CD4-positive, alpha-beta T cell (primary cell): ENCODE measurements at places on chromosomes 16 and 17. TPM values are rescaled to one million over a fixed set of nuclear protein-coding genes. Genes with fewer than 3 reads are reported as not detected.

WDR81 gene
- total RNA-seq = 25.0 TPM

DNA sequence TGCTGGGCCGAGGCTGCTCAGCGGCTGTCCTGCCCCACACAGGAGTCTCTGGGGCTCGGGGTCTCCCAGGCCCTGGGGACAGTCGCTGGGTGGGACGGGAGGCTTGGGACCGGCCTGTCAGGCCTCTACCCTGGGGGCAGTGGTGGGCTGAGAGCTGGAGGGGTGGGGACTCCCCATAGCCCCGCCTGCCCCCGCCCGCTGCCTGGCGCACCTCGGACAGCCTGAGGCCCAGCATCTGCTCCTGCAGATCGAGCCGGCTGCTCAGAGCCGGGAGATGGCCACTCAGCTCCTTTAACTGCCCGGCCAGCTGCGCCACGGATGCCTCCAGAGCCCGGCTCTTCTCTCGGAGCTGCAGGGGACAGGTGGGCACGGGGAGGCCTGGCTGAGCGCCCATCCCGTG is 6.7 kb downstream of the PERCC1 start:
- peaks cover 3% of the 10 kb centered on the region for H3K27me3 ChIP-seq
- no peak for DNase-seq
- no peak overlapping the region for H3K27ac ChIP-seq
- no peaks in the 10 kb centered on the region for H3K36me3 ChIP-seq
- H3K4me1 ChIP-seq = no peaks in the 10 kb centered on the region

FA2H gene
- total RNA-seq = not detected

DNA sequence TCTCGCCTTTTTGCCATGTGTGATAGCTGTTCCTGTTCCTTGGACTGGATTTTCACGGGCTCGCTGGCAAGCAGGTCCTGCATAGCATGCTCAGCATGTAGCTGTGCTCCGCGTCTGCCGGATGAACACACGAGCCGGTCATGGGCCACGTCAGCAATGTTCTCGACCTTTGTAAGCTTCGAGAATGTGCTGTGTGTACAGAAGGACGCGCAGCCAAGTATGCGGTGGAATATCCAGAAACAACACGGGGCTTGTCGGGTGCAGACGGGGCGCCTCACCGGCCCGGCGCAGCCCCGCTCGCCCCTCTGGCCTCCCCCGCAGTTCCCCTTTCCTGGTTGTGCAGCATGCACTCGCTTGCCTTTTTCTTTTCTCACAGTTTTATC is 42.2 kb downstream of the RPTOR start:
- peaks cover 5% of the 10 kb centered on the region for H3K4me1 ChIP-seq
- DNase-seq = no peak
- H3K4me3 ChIP-seq = no peak overlapping the region
- no peak overlapping the region for H3K27ac ChIP-seq
- no peaks in the 10 kb centered on the region for H3K27me3 ChIP-seq

- peaks cover 40% of the 10 kb centered on the region for H3K4me1 ChIP-seq
- H3K27me3 ChIP-seq = no peaks in the 10 kb centered on the region
- H3K27ac ChIP-seq = peak within 1 kb of the TSS; percentile 92
- peaks cover 31% of the 10 kb centered on the region for H3K36me3 ChIP-seq
These were observed at the start of the genes RETREG3 and TUBG1 for GRCh38 chr17:42609182-42609813. TSS of gene RETREG3 (minus strand) at chr17:42609374. CDS start at chr17:42609324, 50 bp downstream. TSS of gene TUBG1 (plus strand) at chr17:42609683. CDS start at chr17:42609738, 55 bp downstream.

CDH15 gene
- not detected for total RNA-seq

- H3K27ac ChIP-seq = no peak overlapping the region
- H3K36me3 ChIP-seq = no peaks in the 10 kb centered on the region
- no peak for DNase-seq
- peaks cover 2% of the 10 kb centered on the region for H3K27me3 ChIP-seq
These were observed 14.7 kb upstream of the WNT3 start for GRCh38 chr17:46832945-46833839.

DNA sequence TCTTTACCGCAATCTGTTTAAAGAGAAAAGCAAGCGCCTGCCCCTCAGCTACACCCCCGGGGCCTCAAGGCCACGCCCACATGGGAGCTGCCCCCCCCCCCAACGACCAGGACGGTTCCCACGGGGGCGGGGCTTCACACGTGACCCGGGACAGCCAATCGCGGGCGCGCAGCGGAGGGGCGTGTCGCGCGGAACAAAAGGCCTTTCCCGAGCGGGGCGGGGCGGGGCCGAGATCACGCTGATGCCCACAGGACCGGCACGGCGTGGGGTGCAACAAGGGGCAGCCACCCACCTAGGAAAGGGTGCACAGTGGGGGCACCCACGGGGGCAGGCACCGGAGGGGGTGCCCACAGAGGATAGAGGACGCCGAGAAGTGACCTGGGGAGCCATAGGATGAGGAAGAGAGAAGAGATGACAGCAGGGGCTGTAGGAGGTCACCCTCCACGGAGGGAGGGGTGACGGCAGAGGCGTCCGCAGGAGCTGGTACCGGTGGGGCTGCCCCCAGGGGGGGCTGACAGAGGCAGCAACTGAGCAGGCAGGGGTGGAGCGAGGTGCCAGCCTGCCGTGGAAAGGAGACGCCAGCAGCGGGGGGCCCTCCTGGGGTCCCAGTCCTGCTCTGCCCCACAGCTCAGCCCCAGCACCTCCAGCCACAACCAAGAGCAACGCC is 6.2 kb downstream of the UNKL start:
- H3K4me3 ChIP-seq = peak overlapping the region; percentile 51
- H3K27me3 ChIP-seq = no peaks in the 10 kb centered on the region
- DNase-seq = peak; percentile 97
- H3K27ac ChIP-seq = peak overlapping the region; percentile 29
- peaks cover 24% of the 10 kb centered on the region for H3K4me1 ChIP-seq

GRCh38 chr16:66610111-66610820 is 5.8 kb downstream of the CMTM3 start:
- no peak for DNase-seq
- H3K4me1 ChIP-seq = peaks cover 38% of the 10 kb centered on the region
- no peak overlapping the region for H3K4me3 ChIP-seq
- no peaks in the 10 kb centered on the region for H3K27me3 ChIP-seq
- H3K27ac ChIP-seq = no peak overlapping the region
- H3K36me3 ChIP-seq = peaks cover 50% of the 10 kb centered on the region

DNA sequence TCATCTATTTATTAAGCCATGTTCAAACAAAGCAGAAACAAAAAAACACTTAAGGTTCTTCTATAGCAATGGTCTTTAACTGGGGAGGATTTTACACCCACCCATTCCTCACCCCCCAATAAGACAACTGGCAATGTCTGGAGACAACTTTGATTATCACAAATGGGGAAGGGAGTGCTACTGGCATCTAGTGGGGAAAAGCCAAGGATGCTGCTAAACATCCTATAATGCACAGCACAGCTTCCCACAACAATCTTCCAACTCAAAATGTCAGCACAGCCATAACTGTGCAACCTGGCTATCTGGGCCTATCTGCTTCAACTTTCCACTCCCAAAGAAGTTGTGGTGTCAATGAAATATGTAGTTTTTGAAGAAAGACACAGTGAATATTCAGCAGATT is 1044.4 kb downstream of the CDH8 start:
- DNase-seq = no peak
- no peak overlapping the region for H3K4me3 ChIP-seq
- H3K4me1 ChIP-seq = no peaks in the 10 kb centered on the region
- no peaks in the 10 kb centered on the region for H3K27me3 ChIP-seq

GRCh38 chr17:74730491-74731346 is 6.3 kb upstream of the RAB37 start:
- peaks cover 45% of the 10 kb centered on the region for H3K4me1 ChIP-seq
- no peak overlapping the region for H3K27ac ChIP-seq
- no peaks in the 10 kb centered on the region for H3K36me3 ChIP-seq
- no peak overlapping the region for H3K4me3 ChIP-seq
- no peaks in the 10 kb centered on the region for H3K27me3 ChIP-seq

DNA sequence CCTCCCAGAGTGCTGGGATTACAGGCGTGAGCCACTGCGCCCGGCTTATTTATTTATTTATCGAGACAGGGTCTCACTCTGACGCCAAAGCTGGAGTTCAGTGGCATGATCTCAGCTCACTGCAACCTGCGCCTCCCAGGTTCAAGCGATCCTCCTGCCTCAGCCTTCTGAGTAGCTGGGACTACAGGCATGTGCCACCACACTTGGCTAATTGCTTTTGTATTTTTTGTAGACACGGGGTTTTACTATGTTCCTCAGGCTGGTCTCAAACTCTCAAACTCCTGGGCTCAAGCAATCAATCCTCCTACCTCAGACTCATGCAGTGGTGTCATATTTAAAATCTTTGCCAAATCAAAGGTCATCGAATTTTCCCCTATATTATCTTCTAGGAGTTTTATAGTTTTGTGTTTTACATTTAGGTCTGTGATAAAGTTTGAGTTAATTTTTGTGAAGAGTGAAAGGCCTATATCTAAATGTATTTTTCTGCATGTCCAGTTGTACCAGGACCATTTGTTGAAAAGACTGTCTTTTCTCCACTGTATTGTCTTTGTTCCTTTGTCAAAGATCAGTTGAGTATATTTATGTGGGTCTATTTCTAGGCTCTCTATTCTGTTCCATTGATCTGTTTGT is 47.1 kb downstream of the NACA2 start:
- no peak overlapping the region for H3K4me3 ChIP-seq
- no peaks in the 10 kb centered on the region for H3K36me3 ChIP-seq
- DNase-seq = no peak
- no peaks in the 10 kb centered on the region for H3K4me1 ChIP-seq

CDH13 gene
- not detected for total RNA-seq

DNA sequence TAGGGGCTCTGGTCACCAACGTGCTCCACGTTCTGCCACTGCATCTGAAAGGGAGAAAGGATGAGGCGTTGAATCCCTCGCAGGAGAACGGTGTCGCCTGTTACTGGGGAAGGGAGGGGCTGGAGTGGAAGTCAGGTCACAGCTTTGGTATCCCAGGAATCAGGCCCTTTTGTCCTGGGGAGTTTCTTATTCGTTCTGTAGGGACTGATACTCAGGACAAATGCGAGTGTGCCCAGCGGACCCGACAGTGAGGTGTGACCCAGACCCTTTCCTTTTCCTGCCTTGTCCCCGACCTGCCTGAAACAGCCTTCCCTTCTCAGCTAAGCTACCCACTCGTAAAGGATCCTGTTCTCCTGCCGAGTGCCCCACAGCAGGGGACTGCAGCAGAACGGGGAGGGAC is 177.5 kb downstream of the VPS53 start:
- peaks cover 8% of the 10 kb centered on the region for H3K4me1 ChIP-seq
- DNase-seq = no peak
- H3K4me3 ChIP-seq = no peak overlapping the region
- H3K27me3 ChIP-seq = no peaks in the 10 kb centered on the region
- peaks cover 54% of the 10 kb centered on the region for H3K36me3 ChIP-seq
- H3K27ac ChIP-seq = no peak overlapping the region

NAT9 gene
- total RNA-seq = 38.2 TPM

- H3K4me3 ChIP-seq = no peak overlapping the region
- H3K4me1 ChIP-seq = no peaks in the 10 kb centered on the region
- no peak overlapping the region for H3K27ac ChIP-seq
- H3K27me3 ChIP-seq = no peaks in the 10 kb centered on the region
These were observed 10.7 kb upstream of the CACNG1 start for GRCh38 chr17:67033613-67034012.

- H3K4me1 ChIP-seq = no peaks in the 10 kb centered on the region
- no peak overlapping the region for H3K27ac ChIP-seq
- H3K4me3 ChIP-seq = no peak overlapping the region
- no peaks in the 10 kb centered on the region for H3K36me3 ChIP-seq
These were observed 90.6 kb upstream of the CIBAR2 start for GRCh38 chr16:85202631-85203461.

DNA sequence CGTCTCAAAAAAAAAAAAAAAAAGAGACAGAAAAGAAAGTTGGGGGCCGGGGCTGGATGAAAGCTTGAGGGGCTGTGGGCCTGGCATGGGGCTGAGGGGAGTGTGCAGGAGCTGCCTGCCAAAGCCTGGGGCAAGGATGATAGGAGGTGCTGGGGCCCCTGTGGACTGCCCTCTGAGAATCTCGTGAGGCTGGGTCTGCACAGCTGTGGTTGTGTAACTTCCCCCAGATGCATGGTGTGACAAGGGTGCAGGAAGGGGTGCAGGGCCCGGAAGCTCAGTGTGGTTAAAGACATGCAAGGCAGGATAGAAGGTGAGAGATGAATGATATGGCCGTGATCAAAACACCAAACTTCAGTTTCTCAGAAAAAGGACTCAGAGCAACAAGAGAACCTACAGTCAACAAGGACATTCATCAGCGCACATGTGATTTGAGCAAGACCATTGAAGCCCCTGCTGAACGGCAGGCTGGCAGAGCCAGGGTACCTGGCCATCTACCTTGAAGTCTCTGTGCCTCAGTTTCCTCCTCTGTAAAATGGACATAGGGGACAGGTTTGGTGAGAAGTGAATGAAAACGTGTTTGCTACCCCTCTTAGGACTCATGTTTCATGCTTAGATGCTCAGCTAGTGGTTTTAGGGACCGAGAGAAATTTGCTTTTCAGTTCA is 9.6 kb downstream of the IL32 start:
- H3K27me3 ChIP-seq = no peaks in the 10 kb centered on the region
- H3K4me1 ChIP-seq = peaks cover 96% of the 10 kb centered on the region
- peak overlapping the region; percentile 80 for H3K27ac ChIP-seq

GRCh38 chr17:44348234-44348987 is 3.3 kb downstream of the GRN start:
- DNase-seq = no peak
- H3K36me3 ChIP-seq = peaks cover 11% of the 10 kb centered on the region
- H3K4me3 ChIP-seq = no peak overlapping the region
- H3K27ac ChIP-seq = no peak overlapping the region

- no peak for DNase-seq
- H3K27ac ChIP-seq = no peak overlapping the region
- no peaks in the 10 kb centered on the region for H3K27me3 ChIP-seq
- no peak overlapping the region for H3K4me3 ChIP-seq
These were observed 43.9 kb downstream of the NKD1 start for GRCh38 chr16:50591800-50592771.

CD300A gene
- total RNA-seq = 1.8 TPM

KRTAP2-2 gene
- total RNA-seq = not detected

DNA sequence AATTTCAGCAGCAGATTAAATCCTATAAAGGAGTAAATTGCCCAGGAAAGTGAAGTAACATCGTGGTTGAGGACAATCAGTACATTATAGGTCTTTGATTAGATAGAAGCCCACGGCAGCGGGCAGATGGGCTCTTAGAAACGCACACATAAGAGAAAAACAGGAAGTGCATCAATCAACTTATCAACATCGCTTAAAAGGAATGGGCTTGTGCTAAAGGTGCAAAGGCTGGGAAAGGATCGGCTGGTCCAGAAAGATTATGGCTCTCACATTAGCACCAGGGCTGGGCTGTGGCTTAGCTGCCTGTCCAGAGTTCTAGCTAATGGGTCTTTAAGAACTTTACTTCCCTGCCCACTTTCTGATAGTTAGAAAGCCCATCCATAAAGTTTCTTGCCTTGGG is 292.0 kb upstream of the TNRC6C start:
- peaks cover 19% of the 10 kb centered on the region for H3K4me1 ChIP-seq
- DNase-seq = no peak
- H3K4me3 ChIP-seq = peak overlapping the region; percentile 58
- H3K27ac ChIP-seq = peak overlapping the region; percentile 66
- H3K27me3 ChIP-seq = no peaks in the 10 kb centered on the region

EFNB3 gene
- not detected for total RNA-seq
